ENCODE measurements at places on chromosomes 6 and 20.

GRCh38 chr6:20717743-20718142 is 183.5 kb downstream of the CDKAL1 start:
- DNase-seq, result no peak

GRCh38 chr6:3715285-3715684 is 36.2 kb downstream of the PXDC1 start:
- DNase-seq, result no peak

DNA sequence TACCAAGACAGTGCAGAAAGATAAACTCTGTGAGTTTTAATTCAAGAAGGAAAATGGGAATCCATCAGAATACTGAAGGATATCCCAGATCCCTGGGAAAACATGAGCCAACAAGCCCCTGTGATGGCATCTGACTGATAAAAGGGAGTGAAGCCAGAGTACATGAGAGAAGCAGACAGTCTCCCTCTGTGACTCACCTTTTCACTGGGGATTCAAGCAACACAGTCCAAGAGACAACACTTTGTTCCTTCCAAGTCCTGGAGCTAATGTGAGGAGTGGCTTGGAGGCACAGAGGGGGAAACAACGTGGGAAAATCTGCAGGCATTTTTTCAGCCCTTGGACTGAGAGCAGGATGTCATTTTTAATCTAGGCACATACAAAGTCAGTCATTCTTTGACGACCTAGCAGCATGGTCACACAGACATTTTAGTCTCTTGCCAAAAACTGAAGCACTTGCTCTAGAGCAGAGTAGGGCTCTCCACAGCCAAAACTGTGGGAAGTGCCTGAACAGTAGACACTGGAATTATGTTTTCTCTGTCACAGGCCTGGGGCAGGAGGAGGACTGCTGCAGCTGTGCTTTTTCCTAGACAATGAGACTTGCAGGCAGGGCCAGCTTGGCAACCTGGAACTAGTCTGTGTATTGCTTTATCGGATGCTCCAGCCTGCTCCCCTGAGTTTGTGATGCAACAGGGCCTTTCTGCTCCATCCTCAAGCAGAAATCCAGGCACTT is 465.0 kb upstream of the GJE1 start:
- no peak for DNase-seq

DNA sequence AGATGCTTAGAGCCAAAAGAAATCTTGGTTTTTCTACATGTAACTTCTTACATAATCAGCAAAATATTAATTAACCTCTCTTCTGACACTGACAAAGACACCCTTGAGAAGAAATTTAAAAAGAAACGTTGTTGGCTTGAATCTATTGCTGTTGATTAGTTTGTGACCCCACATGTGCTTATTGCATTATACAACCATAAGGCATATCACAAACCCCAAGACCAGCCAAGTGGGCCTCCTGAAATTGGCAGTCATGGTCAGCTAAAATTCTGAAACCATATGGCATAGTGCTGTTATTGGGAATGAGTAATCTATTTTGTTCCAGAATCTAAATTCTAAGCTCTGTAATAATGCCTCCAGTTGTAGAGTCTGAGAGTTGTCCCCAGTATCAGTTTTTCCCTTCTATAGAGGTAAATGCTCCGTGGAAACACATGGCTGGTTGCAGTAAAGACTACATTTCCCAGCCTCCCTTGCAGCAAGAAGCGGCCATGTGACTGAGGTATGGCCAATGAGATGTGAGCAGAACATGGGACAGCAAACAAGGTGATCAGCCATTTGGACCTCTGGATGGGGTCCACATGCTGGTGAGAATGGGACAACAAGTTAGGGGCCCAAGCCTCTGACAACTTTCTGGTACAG is 42.3 kb upstream of the PTPN1 start:
- DNase-seq, result no peak

- DNase-seq, result no peak
Measured at GRCh38 chr6:14178083-14178445, 60.5 kb downstream of the CD83 start.

DNA sequence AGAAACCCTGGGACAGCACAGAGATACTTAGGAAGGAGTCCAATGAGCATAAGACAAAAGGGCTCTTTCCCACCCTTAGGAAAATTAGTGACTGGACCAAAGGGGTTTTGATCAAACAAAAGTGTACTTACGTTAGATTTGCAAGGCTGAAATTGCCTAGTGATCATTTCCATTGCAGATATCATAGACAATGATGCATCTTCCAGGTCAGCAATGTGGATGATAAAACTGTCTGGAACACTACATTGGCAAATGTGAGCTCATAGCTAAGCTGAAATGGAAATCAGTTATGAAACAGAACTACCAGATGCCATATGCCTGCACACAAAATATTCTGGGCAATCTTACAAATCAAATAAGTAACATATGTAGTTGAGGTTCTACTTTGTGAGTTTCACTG is 34.0 kb downstream of the LY86 start:
- no peak for DNase-seq

- no peak for DNase-seq
Measured at GRCh38 chr6:85195243-85195642, 254.6 kb upstream of the NT5E start.

DNA sequence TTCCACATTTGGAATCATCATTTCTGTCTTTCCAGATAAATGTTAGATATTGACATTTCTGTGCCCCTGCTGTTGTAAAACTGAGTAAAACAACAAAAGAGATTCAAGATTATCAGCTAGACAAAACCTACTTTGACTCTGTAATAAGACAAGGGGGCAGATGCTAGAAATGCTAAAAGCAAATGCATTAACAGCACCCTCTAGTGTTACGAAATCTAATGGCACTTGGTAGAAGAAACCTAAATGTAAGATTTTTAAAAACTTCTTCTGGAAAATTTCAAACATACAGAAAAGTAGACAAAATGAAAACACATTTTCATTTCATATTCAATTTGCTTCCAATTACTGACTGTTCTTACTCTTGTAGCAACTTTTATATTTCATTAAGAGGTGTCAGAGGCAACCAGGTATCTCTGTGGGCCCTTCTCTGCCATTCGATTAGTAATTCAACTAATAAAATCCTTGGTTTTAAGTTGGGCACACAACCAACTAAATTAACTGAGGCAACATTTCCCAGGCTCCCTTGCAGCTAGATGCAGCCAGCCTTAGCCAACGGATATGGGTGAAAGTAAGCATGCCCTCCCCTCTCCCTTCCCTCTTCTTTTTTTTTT is 45.0 kb downstream of the SLC23A2 start:
- DNase-seq, result no peak

- DNase-seq, result no peak
Measured at GRCh38 chr20:1107176-1107575, 11.2 kb upstream of the PSMF1 start.

- no peak for DNase-seq
Measured at GRCh38 chr6:53854843-53855567, 60.2 kb downstream of the LRRC1 start.

DNA sequence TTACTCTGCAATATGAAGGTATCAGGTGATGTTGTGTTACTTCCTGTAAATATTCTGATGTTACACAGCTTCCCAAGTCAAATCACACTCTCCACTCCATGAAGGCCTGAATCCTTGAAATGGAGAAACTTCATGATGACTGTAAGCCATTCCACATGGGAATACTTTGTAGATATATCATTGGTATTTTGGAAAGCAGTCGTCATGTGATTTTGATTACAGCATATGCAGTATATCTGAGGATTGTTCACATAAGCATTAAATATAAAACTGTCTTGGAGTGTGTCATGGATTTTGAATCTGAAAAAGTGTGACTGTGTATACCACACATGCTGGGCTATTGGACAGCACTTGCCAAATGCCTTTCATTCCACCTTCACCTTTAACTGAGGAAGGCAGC is 118.3 kb upstream of the EXOC2 start:
- no peak for DNase-seq

DNA sequence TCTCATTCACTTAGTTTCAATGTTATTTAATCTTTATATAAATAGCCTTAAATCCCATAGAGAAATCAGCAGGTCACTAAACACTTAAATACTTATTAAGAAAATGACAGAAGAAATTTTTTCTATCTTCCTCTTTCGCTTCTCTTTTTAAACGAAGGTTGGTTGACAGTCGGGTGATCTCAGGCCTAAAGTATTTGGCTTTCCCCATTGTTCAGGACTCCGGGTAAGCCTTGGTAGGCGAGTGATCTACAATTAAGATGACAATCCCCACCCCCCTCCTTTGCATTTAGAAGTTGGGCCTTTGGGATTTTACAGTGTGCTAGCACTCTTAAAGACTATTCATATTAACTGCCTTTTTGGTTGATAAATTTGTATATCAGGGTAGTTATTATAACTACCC is 19.7 kb upstream of the UTRN start:
- no peak for DNase-seq

GRCh38 chr20:47276851-47277534 is 79.5 kb downstream of the ZMYND8 start:
- DNase-seq, result no peak

GRCh38 chr6:20948556-20948955 is 414.3 kb downstream of the CDKAL1 start:
- no peak for DNase-seq
